HL-60 (cell line): ENCODE measurements at places on chromosomes 11 and 22.

GRCh38 chr22:30790366-30790765, 95.7 kb downstream of the OSBP2 start:
- no peak for DNase-seq

DNA sequence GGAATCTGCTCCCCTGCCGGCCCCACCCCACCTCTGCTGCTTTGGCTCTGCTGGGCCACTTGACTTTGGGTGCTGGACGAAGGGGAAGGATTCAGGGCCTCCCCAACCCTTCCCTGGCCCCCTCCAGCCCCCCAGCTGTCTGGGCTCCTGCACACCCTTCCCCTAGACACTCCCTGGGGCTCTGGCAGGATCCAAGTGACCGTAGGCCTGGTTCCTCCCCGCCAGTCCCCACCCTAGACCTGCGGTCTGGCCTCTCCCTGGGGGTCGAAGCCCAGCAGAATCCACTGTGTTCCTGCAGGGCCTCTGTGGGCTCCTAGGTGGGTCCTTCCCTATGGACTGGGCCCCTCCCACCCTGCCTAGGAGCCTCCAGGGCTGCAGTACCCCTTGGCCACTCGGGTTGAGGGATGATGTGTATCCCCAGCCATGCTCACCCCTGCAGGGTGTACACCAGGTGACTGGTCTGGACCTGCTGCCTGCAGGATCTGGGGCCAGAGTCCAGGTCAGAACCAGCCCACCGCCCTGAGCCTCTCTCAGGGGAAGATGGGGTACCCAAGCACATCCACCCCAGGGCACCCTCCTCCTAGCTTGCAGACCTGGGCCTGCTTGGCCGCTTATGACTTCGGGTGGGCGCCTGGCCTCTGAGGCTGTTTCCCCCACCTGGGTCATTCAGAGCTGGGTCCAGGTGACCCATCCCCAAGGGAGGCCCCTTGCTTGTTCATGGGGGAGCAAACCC, 5.6 kb downstream of the PIM3 start:
- DNase-seq: no peak

GRCh38 chr11:102186551-102187191, 76.4 kb downstream of the YAP1 start:
- DNase-seq: no peak

GRCh38 chr22:33104147-33104854, 46.1 kb upstream of the SYN3 start:
- no peak for DNase-seq

DNA sequence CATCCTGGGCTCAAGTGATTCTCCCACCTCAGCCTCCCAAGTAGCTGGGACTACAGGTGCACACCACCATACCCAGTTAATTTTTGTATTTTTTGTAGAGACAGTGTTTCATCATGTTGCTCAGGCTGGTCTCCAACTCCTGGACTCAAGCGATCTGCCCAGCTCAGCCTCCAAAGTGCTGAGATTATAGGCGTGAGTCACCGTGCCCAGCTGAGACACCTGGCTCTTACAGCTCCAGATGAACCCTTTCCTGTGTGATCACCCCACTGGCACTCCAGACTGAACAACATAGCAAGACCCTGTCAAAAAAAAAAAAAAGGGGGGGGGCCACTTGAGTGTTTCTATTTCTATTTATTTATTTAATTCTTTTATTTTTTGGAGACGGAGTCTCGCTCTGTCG, 1.0 kb upstream of the ADSL start:
- no peak for DNase-seq
